ENCODE measurements at places on chromosomes 2 and 18.

DNA sequence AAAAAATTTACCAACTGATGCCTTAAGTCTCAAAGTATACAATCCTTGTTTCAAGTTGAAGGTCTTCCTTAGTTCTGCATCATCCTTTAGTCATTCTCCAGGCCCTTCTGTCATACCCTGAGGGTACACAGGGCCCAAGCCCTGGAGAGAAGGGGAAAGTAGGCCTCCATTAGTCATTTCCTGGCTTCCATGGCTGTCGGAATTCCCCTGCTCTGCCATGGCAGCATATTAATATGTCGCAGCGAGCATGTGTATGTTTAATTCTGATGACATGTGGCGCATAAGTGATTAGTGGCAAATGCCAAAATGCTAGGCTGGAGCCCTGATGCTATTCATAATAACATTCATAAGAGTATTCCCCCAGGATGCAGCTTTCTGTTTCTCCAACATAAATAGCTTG is 22.1 kb downstream of the GPR39 start:
- no peak for DNase-seq

DNA sequence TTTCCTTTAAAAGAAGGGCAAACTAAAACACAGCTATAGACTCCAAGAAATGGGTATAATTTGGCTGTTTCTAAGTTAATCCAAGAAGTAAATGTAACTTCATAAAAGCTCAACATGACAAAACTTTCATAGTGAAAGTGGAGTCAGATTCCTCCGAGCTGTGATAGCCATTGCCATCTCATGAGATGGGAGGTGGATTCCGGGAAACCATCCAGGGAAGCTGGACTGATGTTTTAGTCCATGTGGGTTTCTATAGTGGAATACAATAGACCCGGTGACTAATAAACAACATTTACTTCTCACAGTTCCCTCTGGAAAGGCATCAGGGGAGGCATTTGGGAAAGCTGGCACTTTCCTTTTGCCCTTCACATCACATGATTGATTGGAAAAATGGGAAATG is 10.0 kb upstream of the LAPTM4A start:
- no peak for DNase-seq

DNA sequence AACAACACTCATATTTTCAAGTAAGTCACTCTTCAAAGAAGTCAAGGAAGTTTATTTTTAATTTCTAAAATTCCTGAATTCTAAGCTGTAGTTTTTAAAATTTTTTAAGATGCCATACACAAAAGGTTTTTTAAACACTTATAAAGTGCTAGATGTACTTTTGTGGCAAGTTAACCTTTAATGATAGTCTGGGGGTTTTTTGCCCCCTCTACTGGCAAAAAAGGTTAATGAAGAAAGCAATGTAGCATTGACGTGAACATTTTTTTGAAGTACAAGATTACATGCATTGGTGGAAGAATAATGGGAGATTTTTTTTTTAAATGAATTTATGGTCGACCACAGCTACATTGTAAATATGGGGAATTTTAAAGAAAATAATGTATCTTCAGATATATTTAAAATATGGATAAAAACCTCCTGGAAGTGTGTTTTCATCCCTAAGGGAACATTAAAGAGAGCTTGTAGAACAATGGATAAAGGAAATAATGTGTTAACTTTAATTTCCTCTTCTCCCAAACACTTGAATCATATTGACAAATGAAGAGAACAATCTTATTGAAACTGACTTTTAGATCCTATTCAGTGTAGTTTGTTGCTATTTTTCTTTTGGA is 12.6 kb downstream of the ITPRID2 start:
- DNase-seq, result no peak

GRCh38 chr2:3319745-3320566 is 57.7 kb downstream of the EIPR1 start:
- DNase-seq, result no peak

DNA sequence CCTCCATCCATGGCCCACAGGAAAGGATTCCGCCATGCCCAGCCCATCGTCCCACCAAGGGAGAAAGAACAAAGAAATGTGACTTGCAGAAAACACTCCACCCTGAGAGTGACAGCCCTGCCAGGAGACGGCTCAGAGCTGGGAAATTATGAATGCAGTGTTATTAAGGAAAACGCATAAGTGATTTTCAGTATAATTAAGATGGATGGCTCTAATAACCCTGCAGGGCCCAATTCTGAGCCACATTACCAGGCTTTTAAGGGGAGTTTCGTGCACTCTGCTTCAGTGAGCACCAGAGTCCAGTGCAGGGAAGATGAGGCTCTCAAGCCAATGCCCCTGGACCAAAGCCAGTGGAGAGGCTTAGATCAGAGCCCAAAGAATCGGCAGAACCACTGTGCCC is 10.6 kb upstream of the TEX51 start:
- DNase-seq, result no peak

DNA sequence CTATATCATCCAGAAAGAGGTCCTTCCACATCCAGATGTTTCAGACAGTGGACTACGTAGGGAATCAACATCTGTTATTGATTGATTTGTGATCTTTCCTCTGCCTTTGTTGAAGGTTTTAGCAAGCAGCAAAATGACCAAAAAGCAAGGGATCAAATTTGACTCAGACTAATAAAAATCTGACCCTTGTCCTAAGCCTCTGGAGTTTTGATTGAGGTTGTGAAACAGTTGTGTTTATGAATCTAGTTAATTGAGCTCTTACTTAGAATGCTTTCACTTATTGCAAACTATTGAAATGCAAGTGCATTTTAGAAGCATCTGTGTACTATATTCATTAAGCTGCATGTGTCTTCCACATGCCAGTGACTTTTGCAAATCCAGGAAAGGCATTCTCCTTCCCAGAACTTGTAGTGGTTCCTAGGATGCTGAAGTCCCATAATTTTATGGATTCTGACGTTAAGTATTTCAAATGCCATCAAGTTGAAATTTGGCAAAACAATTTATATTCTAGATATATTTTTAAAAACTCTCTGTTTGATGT is 116.0 kb downstream of the MTX2 start:
- no peak for DNase-seq

- no peak for DNase-seq
Measured at GRCh38 chr2:16203069-16203468, 262.7 kb downstream of the MYCN start.

DNA sequence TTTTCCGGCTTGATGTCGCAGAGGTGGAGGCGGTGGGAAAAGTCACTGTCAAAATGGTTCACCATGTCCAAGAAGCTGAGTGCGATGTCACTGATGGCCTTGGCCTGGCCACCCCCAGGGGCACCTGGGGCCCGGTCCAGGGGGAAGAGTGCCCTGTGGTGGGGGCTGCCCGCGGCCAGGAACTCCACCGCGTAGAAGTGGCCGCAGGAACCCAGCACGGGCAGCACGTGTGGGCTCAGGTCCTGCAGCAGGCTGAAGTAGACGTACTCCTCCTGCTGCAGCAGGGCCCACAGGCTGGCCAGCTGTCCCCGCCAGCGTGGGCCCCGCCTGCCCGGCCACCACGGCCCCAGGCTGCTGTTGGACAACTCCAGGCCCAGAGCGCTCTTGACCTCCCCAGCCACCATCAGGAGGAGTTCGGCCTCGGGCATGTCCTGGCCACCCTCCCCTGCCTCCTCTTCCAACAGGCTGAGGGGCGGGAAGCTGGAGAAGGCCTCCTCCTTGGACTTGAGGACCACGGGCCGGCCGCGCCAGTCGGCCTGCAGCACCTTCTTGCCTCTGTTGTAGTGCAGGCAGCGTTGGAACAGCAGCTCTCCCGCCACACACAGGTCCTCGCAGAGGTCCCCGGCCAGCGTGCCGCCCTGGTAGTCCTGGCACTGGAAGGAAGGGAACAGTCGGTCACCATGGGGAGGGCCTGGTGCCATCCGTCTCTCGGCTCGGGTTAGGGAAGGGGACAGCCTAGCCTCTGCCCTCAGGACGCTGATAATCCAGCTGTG is 10.3 kb downstream of the DIPK1C start:
- DNase-seq, result no peak

- no peak for DNase-seq
Measured at GRCh38 chr2:235900631-235901030, 267.6 kb downstream of the GBX2 start.

DNA sequence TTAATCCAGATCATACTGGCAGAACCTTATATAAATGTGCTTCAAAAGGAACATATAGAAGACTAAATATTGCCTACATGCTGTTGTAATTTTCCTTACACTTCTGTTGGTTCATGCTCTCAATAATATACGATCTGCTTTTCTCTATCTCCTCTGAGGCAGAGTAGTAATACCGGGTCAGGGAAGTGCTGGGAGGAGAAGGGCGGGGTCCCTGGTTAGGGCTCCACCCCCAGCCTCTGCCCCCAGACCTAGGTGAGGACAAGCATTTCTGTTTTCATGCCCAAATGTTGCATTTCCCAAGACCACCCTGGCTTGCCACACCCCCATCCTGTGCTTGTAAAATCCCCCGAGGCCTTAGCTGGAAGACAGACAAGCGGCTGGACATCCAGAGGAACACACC is 55.3 kb downstream of the PLA2R1 start:
- no peak for DNase-seq

- DNase-seq, result no peak
Measured at GRCh38 chr2:222303045-222303827, 4.4 kb upstream of the PAX3 start.

DNA sequence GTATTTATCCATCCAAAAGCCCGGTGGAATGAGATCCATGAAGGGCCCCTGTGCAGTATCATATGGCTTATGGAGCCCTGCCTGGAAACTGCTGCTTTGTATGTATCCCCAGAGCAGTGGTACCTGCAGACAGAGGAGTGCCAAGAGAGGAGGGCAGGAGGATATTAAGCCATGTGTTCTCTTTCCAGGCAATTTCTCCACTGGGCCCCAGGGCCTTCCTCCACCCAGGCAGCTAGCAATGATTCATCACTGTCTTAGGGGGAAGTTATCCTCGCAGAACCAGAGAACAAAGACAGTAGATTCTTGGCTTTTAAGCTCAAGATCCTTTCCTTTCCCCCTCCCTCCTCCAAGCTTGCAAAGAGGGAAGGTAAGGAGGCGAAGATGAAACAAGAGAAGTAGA is 98.1 kb downstream of the LRRC30 start:
- no peak for DNase-seq

- DNase-seq, result no peak
Measured at GRCh38 chr18:48896875-48897511, 53.8 kb downstream of the SMAD7 start.

GRCh38 chr2:212912445-212913103 is 238.8 kb downstream of the IKZF2 start:
- no peak for DNase-seq

DNA sequence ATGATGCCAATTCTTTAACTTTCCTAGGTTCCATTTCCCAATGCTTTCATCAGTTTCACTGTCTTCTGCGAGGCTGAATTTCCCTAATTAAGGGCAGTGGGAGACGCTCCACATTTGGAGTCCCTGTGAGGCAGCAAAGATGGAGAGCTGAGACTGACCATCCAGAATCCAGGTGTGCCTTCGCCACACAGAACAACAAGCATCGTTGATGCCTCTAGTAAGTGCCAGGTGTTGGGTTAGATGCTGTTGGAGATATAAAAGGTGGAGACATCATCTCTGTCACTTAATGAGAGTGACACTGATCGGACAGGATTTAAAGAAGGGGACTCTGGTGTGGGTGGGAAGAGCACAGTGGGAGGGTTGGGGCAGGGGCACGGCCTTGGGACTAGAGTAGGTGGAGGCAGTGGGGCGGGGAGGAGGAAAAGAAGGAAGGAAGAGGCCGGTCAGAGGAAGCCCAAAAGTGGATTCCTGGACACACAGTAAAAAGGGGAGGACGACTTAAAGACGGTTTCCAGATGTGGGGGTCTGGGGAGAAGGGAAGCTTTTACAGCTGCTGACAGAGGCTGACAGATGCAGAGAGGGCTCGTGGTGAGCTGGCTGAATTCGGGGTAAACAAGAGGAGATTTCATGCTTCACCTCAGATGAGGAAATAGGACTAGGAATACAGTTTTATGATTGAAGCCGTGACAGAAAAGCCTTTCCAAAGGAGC is 113.0 kb downstream of the BCL2 start:
- no peak for DNase-seq

DNA sequence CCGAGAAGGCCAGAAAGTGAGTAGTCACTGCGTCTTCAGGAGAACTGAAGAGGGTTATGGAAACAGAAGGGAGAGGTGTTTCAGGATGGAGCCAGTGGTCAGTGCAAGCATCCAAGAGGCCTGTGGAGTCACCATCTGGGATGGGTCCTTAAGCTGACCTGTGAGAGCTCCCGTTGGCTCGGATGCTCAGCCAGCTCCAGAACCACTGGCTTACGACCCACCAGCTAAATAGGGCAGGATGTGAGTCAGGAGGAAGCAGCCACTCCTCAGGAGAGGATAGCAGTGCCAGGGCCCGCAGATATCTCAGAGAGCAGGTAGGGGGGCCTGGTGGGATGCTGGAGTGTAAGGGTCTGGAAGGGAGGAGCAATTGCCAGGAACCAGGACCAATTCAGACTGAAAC is 63.1 kb upstream of the B3GNT7 start:
- no peak for DNase-seq
